Naive thymus-derived CD4-positive, alpha-beta T cell (primary cell): ENCODE measurements at places on chromosomes 11 and 22.

DNA sequence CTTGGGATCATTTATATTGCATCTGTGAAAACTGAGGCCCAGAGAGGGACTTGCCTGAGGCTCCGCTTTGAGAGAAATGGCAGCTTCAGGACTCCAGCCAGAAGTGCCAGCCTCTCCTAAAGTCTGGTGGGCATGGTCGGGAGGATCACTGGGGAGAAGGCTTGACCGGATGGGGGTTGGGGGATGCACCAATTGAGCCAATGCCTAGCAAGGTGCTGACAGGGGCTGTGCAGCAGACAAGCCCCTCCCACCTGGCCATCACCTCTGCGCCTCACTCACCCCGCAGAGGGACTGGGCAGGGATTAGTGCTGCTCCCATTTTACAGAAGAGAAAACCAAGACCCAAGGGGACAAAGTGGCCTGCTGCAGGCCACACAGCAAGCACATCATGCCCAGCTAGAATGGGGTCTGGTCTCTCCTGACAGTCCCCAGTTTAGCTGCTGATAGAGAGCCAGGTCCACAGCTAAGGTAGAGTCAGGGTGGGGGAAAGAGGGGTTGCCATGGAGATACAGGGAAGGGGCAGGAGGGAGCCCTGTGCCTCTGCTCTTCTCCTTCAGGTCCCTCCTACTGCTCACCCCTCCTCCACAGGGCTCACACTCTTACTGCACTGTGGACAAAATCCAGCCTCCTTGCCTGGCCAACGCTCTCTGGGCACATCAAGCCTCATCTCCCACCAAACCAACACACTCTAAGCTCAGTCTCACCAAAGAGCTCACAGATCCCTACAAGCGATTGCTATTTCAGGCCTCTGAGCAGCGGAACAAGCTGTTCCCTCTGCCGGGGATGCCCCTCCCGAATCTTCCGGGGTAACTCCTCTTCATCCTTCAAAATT lies 29.5 kb downstream of the TEF start:
- DNase-seq: no peak

DNA sequence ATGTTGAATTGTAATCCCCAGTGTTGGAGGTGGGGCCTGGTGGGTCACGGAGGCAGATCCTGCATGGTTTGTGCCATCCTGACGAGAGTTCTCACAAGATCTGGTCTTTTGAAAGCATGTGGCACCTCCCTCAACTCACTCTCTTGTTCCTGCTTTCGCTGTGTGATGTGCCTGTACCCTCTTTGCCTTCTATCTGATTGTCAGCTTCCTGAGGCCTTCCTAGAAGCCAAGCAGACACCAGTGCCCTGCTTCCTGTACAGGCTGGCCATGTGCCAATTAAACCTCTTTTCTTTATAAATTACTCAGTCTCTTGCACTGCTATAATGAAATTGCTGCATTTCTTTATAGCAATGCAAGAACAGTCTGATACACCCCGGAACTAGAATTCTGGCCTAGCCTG lies 13.1 kb downstream of the PTPN5 start:
- no peak for DNase-seq

DNA sequence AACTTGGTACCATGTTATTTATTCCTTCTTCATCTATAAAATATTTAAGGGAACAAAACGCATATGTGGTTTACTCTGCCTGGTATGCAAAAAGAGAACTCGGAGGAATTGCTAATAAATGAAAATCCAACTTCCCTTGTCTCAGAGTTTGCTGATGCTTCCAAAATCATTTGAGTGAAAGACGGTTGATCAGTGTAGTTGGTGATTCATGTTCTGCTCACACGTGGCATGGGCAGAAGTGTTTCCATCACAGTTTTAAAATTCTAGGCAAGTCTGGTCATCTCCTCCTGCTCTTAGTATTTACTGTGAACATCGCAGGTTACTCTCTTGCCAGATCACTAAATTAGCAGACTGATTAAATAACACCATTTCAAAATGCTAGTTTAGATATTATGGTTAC lies 11.9 kb upstream of the PARVB start:
- no peak for DNase-seq

GRCh38 chr22:40176921-40177737 lies 596 bp upstream of the TNRC6B start:
- DNase-seq: peak; percentile 73
